ENCODE measurements at places on chromosomes 5 and 9.

GRCh38 chr9:16367605-16368231 is 502.8 kb downstream of the BNC2 start:
- DNase-seq: no peak

DNA sequence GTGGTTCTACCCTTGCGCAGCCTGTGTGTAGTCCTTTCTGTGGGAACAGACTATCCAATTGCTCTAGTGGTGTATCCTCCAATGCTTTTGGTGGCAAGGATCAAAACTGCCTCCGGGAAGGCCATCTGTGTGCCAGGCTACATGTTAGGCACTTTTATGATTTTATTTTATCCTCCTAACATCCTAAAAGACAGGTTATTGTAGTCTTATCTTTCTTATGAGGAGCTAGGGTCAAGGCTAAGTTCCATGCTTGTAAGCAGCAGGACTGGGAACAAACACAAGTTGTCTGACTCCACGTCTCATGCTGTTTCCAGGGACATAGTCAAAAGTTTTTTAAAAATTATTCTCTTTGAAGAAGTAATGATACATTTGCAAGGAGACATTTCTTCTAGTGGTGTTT is 278.7 kb upstream of the ADAMTSL1 start:
- no peak for DNase-seq

DNA sequence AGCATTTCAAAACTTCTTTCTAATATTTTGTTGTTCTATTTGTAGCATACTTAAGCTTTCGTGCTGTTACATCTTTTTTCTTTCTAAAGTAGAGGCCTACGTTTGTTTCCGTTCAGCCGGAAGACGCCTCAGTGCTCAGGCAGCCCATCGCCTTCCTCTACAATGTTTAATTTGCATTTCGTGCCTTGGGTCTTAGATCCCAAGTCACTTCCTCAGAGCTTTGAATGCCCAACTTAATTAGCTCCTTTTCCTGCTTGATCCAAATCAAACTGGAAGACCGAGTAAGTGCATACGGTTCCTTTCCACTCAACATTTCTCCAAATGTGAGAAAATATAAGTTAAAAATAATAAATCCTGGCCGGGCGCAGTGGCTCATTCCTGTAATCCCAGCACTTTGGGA is 43.2 kb downstream of the MRPL36 start:
- no peak for DNase-seq

- DNase-seq: no peak
These were observed 121.8 kb downstream of the MCTP1 start for GRCh38 chr5:95163079-95163478.

- DNase-seq: no peak
These were observed 176.6 kb upstream of the TYRP1 start for GRCh38 chr9:12516573-12516972.

GRCh38 chr5:56950626-56951125 is 1.2 kb downstream of the MIER3 start:
- DNase-seq: no peak

DNA sequence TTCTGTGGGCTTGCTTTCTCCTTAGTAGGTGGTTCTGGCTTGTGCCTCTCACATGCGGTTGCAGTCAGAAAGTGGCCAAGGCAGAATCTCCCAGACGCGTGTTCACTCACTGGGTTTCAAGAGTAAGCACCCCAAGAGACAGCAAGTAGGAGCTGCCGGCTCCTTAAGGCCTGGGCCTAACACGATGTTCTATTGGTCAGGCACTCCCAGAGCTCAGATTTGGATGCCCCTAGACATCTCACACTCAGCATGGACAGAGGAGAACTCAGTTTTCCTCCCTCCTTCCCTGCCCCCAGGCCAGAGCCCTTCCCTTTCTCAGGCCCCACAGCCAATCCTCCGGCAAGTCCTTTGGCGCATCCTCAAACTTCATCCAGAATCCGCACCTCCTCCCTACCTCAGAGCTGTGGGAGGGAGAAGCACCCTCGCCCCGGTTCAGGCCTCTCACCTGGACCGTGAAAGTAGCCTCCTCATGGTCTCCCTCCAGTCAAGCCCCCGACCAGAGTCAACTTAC is 6.5 kb upstream of the CARD19 start:
- DNase-seq: no peak

GRCh38 chr9:72701510-72701909 is 180.1 kb downstream of the TMC1 start:
- DNase-seq: no peak

DNA sequence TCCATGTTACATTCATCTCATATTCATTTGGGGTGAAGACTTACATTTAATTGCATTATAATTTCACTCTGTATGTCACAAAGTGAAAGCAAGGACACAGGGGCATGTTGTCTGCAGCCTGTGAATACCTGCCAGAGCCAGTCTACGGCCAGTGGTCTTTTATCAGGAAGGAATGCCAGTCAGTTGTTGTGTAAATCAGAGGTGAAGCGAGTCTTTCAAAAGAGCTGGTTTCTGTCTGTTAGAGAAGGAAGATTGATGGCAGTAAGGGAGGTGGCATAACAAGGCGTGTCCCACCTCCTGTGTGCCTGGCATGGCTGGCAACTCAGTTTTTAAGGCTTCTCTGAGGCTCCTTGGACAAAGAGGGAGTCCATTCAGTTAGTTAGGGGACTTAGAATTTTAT is 18.1 kb upstream of the SYK start:
- DNase-seq: no peak

- DNase-seq: no peak
These were observed 593.1 kb downstream of the MAT2B start for GRCh38 chr5:164098531-164098930.

- DNase-seq: no peak
These were observed 1026.7 kb upstream of the DMAC1 start for GRCh38 chr9:8826281-8826680.

DNA sequence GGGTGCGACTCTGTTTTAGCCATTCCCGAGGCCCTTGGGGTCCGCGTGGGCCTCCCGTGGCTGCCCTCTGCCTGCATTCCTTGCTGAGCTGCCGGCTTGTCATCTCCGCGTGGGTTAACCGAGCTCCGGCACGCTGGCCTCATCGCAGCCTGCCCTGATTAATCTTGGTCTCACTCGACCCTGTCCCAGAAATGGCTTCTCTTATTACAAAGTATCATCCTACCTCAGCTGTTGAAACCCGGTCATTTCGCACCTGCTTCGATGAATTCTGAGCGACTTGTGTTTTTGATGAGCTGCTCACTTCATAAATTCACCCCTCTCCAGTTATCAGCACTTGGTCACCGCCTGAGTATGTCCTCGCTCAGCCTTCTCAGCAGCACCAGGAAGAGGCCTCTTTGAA is 123.5 kb upstream of the EGFLAM start:
- no peak for DNase-seq

DNA sequence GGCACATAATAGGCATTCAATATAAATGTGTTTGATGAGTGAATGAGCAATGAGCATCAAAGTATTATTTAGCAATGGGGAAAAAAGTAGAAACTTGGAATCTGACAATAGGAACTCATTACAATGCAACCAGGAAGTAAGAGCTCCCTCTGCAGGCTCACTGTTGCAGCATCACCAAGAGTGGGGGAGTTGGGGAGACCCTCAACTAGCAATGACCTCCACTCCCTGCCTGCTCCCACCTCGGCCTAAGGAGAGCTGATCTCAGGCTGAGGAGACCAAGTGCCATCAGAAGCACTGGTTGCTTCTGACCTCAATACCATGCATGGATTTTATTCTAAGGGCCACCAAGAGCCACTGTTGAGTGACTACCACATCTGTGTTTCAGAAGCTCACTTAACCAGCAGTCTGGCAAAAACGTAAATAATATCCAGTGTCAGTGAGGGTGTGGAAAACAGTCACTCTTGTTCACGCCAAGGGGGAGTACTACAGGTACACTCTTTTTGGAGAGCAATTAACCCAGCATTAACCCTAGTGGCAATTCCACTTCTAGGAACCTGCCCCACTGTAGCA is 8.0 kb downstream of the VDAC1 start:
- DNase-seq: no peak

DNA sequence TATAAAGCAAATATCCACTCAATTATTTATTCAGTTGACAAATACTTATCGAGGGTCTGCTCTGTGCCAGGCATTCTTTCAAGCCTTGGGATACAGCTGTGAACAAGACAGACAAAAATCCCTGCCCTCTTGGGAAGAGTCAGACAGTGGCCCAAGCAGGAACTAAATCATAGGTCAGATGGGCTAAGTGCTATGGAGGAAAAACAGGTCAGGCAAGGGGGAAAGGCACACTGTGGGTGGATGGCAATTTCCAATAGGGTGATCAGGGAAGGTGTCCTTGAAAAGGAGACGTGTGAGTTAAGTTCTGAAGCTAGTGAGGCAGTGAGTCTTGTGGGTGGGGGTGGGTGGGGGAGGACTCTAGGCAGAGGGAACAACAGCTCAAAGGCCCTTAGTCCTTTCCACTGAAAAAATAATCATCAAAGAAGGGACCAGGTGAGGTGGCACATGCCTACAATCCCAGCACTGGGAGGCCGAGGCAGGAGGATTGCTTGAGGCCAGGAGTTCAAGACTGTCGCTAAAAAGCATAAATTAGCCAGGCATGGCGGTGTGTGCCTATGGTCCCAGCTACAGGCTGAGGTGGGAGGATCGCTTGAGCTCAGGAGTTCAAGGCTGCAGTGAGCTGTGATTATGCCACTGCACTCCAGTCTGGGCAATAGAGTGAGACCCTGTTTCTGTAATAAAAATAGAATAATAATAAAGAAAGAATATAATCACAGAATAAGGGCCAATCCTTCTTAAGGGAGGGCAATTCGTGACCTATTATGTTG is 95.2 kb upstream of the CPEB4 start:
- DNase-seq: no peak

Data from epithelial cell of proximal tubule (primary cell).